ENCODE measurements at places on chromosomes 4 and X.

- no peak for DNase-seq
Measured at GRCh38 chr4:55291227-55291640, 54.8 kb upstream of the SRD5A3 start.

- no peak for DNase-seq
Measured at GRCh38 chr4:10983268-10983667, 298.7 kb upstream of the CLNK start.

GRCh38 chr4:105956569-105956968 is 61.3 kb downstream of the NPNT start:
- DNase-seq = no peak

DNA sequence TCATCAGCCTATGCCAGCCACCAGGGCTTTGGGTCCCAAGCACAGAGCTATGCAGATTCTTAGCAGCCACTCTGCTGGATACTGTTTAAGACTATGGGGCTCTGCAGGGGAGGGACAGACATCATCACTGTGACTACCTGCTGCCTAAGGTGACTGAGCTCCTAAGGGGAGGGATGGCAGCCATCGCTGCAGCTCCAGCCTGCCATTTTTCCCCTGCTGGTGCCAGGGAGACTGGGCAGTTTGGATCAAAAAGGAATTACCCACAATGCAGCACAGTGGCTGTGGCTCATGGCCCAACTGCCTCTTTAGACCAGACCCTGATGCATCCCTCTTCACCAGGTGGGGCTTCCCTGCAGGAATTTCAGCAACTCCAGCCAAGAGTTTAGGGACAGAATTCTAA is 28.6 kb upstream of the INPP4B start:
- DNase-seq = no peak

DNA sequence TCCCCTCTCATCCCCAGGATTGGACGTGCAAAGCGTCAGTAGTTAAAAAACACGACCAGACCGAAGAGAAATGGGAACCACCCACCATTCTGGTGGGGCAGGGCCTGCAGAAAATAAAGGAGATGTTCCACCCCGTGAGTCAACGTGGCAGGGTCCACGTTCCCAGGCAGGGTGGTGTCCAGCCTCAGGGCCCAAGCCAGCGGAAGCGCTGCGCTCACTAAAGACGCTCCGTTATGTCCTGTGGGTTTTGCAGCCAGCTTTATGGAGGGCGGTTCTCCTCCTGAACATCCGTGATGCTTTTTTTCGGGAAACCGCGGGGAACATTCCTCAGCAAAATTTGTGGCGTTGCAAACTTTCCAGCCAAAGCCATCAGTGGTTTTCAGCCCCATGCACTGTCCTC is 93.4 kb upstream of the SHOX start:
- no peak for DNase-seq

- no peak for DNase-seq
Measured at GRCh38 chrX:150887906-150888465, 10.5 kb downstream of the CD99L2 start.

DNA sequence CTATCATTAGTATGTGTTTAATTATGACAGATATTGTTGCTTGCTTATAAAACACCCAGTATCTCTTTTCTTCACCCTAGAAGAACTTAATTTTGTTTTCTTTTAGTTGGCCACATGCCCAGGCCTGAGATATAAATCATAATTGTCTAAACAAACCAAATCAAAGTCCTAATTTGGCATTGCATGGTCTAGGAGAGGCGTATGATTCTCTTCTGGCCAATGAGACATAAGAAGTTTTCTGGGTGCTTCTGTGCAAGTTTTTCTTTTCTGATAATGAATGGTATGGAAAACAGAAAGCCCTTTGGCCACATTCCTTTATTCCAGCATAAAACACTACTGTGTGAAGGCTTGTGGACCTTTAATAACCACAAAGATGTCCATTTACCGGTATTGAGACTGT is 192.9 kb upstream of the CTSO start:
- no peak for DNase-seq

- DNase-seq = no peak
Measured at GRCh38 chrX:413322-414201, 26.9 kb upstream of the PPP2R3B start.

- no peak for DNase-seq
Measured at GRCh38 chrX:108105473-108105872, 13.9 kb downstream of the ATG4A start.

- DNase-seq = no peak
Measured at GRCh38 chr4:152610131-152610530, 69.7 kb downstream of the TMEM154 start.

DNA sequence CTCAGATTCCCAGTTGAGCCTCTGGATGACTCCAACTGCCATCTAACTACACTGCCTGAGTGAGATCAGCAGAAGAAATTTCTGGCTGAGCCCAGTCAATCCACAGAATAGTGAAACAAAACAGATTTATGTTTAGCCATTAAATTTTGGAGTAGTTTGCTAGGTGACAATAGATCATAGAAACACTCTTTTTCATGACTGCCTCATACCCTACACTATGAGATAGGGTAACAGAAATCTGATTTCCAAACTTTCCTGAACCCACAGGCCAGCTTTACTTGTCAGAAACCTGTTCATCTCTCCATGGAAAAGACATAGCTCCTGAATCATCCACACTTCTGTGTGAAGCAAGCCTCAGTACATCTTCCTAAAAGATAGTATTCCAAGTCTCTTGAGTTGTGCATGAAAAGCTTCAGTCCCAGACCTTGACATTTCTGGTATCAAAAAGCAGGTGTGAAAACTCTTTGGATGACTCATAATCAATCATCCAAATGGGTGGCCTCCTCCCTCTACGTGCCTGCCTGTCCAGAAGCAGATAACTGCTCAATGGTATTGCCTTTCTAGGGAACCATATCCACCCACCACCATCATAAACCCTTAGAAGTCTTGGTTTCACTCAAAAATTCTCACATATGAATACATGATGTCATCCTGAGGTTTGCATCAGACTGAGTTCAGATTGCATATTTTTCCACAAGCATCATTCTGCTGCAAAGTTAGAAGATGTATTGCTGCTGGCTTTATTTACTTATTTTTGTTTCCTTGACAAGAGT is 47.5 kb upstream of the RAP2C start:
- no peak for DNase-seq

DNA sequence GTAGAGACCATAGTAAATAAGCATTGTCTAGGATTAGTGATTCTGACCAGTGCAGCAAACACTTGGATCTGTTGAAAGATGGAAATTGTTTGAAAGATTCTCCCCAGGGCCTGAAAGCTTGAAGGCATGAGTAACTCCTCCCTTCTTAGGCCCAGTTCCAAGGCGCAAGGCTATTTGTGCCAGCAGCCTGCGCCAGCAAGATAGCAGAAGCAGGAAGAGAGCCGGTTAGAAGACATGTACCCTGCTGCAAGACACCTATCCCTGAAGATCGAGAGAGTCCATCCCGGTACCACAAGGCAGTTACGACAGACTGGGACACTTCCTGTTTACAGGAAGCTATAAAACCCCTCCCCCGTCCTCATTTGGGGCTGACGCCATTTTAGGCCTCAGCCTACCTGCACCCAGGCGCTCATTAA is 72.4 kb upstream of the JADE1 start:
- DNase-seq = no peak

DNA sequence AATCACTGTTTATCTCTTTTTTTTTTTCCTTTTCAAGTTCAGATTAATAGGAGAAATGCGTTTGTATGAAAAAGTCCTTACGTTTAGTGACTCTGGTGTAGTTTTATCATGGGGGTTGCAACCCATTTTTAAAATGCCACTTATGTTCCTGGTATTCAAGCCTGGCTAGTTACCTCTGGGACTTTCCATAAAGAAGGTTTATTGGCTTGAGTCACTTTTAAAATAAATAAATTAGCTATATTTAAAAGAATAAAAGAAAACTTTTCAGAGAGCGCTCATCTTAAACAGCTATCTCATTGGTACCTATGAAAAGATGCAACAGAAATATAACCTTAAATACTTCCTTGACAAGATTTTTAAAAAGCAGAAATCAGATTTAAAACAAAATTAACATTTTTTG is 275.0 kb upstream of the IL1RAPL1 start:
- no peak for DNase-seq

DNA sequence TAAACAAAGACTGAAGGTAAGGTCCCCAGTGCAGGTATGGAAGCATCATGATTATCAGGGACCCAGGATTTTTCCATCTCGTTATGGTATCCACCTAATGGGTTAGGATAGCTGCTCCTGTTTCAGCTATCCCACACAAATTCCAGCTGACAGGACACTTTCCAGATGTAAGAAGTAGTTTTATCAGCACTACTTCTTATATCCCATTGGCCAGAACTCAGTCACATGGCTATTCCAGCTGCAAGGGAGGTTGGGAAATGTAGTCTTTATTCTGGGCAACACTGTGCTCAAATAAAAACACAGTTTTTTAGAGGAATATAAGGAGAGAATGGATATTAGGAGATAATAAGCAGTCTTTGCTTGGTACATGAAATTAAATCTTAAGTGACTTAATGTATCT is 96.7 kb downstream of the SRPX start:
- no peak for DNase-seq

DNA sequence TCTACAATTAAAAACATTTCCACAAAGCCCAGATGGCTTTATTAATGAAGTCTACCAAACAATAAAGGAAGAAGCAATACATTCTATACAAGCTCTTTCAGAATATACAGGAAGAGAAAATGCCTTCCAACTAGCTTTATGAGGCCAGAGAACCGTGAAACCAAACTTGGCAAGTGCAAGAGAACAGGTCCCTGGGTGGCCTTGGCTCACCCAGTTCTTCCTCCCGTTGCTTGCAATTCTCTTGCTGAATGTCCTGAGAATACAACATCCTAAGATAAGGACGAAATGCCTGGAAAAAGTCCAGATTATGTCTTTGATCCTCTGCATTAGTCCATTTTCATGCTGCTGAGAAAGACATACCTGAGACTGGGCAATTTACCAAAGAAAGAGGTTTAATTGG is 204.9 kb downstream of the MAD2L1 start:
- DNase-seq = no peak

DNA sequence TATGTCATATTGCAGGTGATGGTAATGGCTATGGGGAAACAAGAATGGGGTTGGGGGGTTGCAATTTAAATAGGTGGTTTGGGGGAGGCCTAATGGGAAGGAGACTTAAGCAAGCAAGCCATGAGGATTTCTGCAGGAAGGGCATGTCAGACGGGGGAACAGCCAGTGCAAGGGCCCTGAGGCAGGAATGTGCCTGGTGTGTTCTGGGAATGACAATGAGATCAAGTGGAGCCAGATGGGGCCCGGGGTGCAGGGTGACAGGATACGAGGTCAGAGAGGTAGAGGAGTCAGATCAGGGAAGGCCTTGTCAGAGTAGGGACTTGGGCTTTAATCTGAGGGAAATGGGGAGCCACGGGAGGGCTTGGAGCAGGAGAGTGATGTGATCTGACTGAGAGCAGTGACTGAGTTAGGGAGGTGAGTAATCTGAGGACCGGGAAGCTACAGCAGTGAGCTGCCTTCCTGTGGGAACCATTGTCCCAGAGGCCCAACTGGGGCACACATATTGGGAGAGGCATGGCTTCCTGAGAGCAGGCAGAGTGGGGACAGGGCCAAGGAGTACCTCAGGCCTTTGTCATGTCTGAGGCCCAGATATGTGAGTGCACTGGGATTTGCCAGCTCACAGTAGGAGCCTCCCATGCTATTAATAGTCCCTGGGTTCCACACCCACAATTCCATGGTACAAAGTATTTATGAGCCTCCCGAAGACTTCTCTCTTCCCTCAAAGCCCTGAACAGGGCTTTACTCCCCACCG is 139.8 kb downstream of the BCOR start:
- no peak for DNase-seq

- no peak for DNase-seq
Measured at GRCh38 chr4:23324021-23324690, 565.7 kb downstream of the PPARGC1A start.

- no peak for DNase-seq
Measured at GRCh38 chrX:78199851-78200250, 60.4 kb upstream of the TAF9B start.

GRCh38 chr4:81704461-81704860 is 232.8 kb upstream of the RASGEF1B start:
- DNase-seq = no peak

GRCh38 chrX:51824061-51824460 is 69.4 kb upstream of the MAGED1 start:
- DNase-seq = no peak

GRCh38 chr4:96698831-96699230 is 858.9 kb downstream of the PDHA2 start:
- no peak for DNase-seq

DNA sequence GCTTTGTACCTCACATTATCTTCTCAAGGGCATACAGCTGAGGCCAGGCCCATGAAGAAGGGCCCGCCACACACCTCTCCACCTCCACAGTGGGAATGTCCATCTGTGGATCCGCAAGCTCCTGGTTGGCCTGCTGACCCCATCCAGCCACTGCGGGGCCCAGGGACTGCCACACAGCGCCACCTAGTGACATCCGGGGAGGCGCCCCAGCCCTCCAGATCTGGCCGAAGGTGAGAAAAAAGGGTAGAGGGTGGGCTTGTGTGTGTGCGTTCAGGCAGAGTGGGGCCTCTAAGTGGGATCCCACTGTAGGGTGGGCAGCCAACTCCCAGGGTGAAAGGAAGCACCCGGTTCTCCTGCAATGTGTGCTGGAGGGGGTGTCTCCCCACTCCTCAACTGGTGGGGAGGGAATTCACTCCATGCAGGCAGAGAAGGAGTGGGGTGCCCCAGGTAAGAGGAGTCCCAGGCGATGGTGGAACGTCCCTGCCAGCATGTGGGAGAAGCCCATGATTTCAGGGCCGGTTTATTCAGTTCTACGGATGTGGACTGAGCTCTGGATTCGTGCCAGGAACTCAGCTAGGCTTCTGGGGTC is 117.3 kb downstream of the ENPP6 start:
- DNase-seq = peak; percentile 3

DNA sequence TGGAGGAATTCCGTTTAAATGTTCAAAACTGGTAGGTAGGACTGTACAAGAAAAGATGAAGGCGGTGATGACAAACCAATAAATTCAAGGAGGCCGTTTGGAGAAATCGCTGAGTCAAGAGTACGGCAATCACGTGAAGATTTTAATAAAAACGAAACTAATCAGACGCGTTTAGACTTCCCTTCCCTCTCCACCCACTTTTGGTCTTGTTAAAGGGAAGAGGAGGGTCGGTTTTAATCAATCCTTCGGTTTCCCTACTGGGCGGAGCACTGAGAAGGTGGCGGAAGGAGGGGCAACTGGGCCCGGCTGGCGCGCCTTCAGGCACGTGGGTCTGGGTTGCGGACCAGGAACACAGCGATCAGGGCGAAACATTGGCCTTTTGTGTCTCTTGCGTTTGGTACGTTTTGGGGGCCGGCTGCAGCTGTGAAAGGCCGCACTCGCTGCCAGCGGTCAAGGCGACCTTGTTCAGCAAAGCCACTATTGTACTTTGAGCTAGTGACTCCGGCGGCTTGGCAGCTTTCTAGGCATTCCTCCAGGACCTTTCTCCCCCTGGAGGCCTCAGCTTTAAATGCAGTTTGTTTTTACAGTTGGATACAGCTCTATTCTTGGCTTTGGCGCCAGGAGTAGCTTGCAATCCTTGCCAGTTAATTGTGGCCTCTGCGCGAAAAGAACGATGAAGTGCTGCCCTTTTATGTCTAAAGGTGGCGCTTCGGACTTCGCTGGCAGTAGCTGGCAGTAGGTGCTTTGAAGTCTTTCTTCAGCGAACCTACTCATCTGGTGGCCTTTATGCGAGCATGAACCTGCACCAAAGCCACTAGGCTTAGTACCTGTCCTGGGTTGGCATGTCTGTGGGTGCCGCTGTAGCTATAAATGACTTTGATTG is 16.8 kb upstream of the LAMP2 start:
- DNase-seq = peak; percentile 49

- DNase-seq = no peak
Measured at GRCh38 chrX:65750674-65751469, 83.4 kb downstream of the MSN start.

- DNase-seq = no peak
Measured at GRCh38 chrX:104660092-104660491, 94.1 kb downstream of the IL1RAPL2 start.
